HEK293T (cell line): ENCODE measurements at places on chromosomes 1 and 21.
A peak's percentile ranks its signal among the peaks of the same experiment; 100 is the strongest.

DNA sequence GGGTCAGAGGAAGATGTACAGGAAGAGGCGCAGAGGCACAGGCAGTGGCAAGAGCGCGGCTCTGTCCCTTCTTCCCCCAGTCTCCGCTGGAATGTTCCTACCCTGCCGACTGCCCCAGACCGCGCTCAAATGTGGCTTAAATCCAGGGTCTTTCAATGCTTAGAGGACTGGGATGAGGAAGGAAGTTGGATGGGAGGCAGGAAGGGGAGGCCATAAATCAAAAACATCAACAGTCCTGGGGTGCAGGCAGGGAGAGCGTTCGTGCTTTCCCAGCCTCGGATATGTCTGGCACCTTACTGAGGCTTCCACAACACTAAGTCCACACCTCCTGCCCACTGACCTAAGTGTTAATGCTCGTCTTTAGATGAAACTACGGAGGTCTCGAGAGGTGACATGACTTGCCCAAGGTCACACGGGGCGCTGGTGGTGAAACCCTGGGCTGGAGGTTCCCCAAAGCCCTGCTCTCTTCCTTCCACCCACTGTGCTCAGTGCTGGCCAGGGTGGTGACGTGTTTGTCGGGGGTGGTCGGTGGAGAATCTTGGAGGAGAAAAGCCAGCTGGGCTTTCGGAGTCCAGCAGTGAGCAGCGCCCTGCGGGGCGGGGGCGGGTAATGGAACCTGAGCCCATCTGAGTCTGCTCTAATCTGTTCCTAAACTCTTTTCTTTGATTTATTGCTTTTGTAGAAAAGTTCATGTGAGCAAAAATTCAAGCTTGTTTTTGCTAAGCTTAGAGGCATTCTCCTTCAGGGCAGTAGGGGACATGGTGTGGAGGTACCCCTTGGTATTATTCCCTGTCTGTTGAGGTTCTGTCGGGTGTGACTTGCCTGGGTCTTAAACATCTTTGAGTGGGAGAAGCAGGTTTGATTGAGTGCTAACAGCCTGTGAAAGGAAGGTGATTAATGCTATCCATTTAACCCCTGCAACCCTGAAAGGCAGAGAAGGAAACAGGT is 708 bp downstream of the CDA start:
- peak; percentile 42 for DNase-seq

DNA sequence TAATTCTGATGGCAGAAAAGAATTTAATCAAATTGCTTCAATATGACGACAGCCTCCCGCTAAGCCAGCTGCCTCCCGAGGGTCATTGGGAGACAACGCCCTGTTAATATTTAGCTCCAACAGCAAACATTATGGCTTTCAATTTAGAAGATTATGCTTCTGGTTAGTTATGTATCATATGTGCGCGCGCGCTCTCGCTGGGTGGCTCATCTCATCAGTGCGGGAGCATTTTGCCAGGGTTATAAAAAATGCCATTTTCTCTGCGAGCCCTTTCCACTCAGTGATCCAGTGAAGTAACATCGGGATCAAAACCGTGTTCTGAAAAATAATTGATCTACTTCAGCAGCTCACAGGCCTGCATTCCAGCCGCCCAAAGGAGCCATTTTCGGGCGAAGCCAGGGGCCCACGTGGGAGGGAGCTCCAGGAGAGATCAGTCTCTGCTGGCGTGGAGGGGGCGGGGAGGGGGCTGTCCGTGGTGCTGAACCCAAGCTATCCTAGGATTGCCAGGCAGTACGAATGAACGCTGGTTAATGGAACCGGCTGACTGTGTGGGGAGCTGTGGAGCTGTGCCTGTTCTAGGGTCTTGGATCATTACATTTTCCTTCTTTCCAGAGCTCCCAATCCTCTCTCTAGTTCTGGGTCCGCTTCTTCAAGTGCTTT is 219.1 kb upstream of the ZC3H12A start:
- DNase-seq, result peak; percentile 69

- DNase-seq, result peak; percentile 40
Measured at GRCh38 chr1:108512239-108513043, 47.5 kb upstream of the EEIG2 start.

GRCh38 chr1:9441451-9442133 is 97.7 kb upstream of the SLC25A33 start:
- no peak for DNase-seq

DNA sequence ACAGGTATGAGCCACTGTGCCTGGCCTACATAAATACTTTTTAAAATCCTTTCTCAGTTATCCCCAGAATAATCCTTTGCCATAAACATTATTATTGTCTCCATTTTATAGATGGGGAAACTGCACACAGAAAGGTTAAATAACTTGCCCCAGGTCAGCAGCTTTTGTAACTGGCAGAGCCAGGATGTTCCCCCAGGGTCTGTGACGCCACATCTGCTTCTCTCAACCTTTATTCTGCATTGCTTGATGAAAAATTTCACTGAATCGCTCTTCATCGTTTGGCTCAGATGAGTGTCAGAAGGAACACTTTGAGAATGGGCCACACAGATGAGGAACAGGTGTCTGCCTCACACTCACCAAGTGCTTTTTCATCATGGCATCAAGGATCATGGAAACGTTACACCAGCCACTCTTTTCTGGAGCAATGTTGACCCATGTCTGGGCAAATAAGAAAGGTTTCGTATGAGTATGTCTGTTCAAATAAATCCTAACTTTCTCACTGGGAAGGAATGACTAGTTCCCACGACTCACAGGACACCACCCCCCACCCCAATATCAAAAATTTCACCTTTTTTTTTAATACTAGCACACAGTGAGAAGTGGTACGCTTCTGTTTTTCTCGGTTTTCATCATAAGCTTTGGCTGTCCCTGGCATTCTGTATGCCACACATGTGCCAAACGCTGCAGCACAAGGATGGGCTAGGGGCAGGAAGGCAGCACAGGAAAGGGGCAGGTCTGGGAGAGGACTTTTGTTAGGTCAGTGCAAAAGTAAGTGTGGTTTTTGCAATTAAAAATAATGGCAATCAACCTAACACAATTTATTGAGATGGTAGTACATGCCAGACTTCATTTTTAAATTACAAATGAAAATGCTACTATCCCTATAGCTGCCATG is 9.0 kb upstream of the PTGFRN start:
- DNase-seq, result no peak

DNA sequence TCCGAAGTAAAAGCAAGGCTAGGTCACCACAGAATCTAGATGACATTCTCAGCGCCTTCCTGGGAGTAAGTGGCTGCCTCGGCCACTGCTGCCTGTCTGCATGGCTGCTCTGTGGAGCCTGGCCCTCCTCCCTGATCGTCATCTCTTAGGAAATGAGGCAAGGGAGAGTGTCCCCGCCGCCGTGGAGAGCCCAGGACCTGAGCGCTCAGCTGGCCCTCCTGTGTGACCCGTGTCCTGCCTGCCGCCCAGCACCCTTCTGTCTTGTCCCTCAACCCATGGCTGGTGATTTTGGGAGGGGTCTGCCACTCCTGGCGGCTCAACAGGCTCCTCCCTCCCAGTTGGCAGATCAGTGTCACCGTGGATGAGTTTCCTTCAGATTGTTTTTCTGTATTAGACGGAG is 156.4 kb upstream of the COL6A1 start:
- DNase-seq, result no peak

DNA sequence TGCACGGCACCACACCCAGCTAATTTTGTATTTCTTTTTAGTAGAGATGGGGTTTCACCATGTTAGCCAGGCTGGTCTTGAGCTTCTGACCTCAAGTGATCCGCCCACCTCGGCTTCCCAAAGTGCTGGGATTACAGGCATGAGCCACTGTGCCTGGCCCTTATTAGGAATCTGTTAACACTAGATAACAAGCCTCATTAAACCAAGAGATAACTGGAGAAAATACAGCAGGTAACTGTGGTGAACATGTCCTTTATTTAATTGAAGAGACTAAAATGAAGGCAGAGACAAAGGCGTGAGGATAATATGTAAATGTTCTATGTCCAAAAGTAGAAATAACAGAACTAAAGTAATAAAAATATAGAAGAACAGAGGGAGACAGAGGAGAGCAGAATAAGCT is 71.8 kb upstream of the DNAJC6 start:
- DNase-seq, result no peak
